ENCODE measurements at places on chromosomes 1 and 21. TPM values are rescaled to one million over a fixed set of nuclear protein-coding genes. Genes with fewer than 3 reads are reported as not detected.

DNA sequence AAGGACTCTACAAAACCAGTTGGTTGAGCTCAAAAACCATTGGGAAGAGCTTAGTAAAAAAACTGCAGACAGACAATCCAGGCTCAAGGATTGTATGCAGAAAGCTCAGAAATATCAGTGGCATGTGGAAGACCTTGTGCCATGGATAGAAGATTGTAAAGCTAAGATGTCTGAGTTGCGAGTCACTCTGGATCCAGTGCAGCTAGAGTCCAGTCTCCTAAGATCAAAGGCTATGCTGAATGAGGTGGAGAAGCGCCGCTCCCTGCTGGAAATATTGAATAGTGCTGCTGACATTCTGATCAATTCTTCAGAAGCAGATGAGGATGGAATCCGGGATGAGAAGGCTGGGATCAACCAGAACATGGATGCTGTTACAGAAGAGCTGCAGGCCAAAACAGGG, 104.0 kb upstream of the BMP8A start:
- DNase-seq, result no peak

GRCh38 chr1:101920577-101920976, 76.1 kb downstream of the OLFM3 start:
- no peak for DNase-seq

DNA sequence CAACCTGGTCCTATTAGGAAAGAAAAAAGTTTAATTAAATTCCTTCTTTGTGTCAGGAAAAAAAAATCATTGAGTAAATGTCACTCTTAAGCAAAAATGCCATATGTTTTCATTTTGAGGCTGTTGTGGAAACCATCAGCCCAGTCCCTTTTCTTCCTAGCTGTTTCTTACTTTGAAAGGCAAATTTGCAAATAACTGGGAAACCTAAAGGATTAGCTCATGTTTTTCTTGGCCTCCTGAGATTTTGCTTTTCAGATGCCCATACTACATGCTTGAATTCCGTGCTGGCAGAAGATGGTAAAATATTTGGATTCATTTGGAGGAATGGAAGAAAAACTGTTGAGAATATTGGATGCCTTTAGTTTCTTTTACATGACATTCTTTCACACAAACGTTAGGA, 182.1 kb upstream of the ADAMTS5 start:
- no peak for DNase-seq

Gene ACTA1
- not detected for total RNA-seq

GRCh38 chr1:221078260-221078965, 199.2 kb downstream of the HLX start:
- no peak for DNase-seq

DNA sequence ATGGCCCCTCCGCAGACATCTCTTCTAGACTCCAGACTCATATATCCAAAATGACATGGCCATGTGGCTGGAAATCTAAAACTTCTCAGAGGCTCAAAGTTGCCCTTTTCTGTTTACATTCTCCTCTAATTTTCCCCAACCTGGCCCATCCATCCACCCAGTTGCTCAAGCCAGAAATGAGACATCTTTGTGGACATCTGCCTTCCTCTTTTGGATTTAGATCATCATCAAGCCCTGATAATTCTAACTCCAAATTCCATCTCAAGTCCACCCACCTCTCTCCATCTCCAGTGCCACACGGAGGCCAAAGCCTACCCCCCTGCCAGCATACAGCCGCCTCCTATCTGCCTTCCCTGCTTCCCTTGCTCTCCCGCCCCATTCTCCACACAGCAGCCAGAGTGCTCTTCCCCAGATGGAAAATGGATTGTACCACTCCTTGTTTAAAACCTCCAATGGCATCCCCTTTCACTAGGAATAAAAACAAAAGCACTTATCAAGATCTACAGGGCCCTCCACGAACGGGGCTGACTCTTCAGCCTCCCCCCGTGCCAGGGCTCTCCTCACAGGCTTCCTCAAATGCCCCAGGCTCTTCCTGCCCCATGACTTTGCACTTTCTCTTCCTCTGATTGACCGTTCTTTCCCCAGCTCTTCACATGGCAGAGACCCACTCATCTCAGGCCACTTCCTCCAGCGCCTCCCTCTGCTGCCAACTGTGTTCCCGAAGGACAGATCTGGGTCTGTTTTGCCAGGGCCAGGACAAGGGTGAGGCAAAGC, 40.1 kb downstream of the SYT6 start:
- DNase-seq, result no peak

- DNase-seq, result no peak
Measured at GRCh38 chr1:222288053-222288452, 259.9 kb downstream of the HHIPL2 start.

- DNase-seq, result no peak
Measured at GRCh38 chr1:162629077-162629627, 3.1 kb upstream of the DDR2 start.

DNA sequence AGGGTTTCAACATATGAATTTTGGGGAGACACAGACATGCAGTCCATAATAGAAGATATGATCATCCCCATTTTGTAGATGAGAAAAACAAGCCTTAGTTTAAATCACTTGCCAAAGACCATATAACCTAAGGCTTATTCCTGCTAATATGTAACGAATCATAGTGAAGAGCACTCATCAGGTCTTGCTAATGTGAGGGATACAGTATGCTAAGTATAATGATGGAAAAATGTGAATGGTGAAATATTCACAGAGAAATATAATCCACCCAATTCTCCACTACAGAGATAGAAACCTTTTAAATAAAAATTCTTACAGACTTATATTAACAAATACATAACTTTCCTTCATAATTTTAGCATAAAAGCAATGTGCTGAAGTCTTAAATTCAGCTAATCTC, 18.9 kb downstream of the ERICH3 start:
- no peak for DNase-seq

- DNase-seq, result no peak
Measured at GRCh38 chr1:111183308-111184069, 17.0 kb downstream of the DENND2D start.

Gene ANGPTL7
- 0.34 TPM for total RNA-seq

GRCh38 chr1:154745750-154746425, 124.2 kb downstream of the KCNN3 start:
- no peak for DNase-seq

Gene SYNC
- 20.3 TPM for total RNA-seq

DNA sequence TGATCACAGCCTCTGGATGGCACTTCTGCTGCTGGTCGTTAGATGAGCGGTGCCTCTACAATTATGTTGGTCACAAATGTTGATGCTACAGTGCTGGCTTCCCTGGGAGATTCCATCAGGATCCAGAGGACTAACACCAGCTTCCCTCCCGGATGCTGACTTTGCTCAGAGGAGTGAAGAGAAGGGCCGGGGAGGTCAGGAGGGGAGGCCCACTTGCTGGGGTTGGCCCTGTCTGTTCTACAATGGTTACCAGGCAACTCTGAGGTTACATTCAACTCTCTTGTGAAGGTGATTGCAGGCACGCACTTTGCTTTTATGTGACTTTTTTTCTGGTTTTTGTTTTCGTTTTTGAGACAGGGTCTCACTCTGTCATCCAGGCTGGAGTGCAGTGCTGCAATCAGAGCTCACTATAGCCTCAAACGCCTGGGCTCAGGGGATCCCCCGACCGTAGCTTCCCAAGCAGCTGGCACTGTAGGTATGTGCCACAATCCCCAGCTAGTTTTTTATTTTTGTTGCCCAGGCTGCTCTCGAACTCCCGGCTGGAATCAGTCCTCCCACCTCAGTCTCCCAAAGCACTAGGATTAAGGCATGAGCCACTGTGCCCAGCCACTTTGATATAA, 112.5 kb downstream of the ADSS2 start:
- no peak for DNase-seq

DNA sequence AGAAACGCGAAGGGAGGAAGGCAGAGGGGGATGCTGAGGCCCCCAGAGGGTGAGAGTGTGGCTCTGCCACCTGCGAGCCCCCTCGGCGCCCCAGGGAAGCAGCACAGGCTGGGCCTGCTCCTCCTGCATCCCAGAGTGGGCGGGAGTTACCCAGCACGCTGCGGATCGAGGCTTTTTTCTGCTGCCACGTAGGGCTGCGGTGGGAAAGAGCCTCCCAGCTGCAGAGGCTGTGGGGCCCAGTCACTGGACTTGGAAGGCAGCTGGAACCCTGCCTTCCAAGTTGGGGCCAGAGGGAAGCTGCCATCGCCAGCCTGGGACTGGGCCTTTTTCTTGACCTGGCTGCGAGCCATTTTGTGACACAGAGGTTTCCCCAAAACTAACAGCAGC, 2.3 kb upstream of the GRIK3 start:
- no peak for DNase-seq

DNA sequence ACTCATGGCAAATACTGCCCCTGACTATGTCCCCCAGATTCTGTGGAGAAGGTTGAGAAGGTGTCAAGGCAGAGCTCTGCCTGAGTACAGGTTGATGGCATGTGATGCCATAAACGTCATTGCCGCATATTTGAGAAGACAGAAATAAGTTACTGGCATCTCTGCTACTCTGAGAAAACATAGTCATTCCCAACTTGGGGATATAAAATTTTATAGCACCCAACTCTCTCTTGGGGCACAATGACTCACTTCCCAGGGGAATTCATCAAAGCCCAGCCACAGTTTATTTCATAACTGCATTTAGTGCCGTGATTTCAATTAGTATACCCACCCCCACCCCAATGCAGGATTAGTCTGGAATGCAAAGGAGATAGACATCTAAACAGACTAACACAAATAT, 101.9 kb upstream of the TNR start:
- DNase-seq, result no peak

Gene TNNI3K
- not detected for total RNA-seq

DNA sequence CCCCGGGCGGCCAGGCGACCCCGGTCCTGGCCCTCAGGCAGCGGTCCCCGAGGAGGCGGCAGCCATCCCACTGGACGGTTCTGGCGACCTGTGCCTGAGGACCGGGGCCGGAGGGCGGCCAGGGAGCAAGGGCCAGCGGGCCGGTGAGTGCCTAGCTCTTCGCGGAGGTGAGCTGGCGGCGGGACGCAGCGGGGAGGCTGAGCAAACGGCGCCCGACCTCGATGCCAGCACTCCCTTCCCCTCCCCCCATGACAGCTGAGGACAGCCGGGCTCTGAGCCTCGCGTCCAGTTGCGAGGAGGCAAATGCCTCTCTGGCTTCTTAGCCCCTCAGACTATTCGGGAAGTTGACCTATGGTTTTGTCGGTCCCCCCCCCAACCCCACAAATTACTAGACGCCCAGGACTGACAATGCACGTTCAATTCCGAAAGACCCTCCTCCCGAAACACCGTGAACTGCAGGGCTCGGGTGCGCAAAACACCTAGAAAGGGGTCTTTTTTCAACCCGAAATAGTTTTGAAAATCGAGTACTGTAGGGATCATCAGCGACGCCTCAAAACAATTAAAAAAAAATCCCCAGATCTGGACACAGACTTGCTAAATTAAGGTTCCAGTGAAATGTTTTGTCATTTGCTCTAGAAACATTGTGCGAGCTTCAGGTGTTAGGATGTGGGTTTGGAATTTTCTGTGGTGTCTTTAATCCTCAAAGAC, 8.3 kb downstream of the CDKN2C start:
- peak; percentile 78 for DNase-seq

Gene CCDC30
- 1.8 TPM for total RNA-seq

DNA sequence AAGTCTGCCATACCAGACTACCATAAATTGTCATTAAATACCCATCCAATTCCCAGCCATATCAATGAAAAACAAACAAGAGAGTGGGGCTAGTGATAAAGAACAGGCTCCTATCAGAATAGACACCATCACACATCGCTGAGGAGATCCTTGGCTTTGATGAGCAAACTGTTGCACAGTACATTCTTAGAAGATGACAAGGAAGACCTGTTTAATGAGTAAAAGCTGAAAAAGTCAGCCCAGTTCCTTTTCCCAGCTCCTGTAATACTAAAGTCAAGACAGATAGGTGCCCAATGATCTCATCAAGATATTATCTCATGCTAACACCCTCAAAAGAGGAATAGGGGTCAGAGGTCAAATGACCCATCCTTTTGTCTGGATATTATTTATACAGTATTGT, 164.5 kb upstream of the COA6 start:
- no peak for DNase-seq

Gene SYPL2
- total RNA-seq, result 0.87 TPM

GRCh38 chr1:60527567-60527966, 454.0 kb upstream of the C1orf87 start:
- DNase-seq, result no peak

- no peak for DNase-seq
Measured at GRCh38 chr1:41493626-41494350, 9.3 kb upstream of the EDN2 start.

DNA sequence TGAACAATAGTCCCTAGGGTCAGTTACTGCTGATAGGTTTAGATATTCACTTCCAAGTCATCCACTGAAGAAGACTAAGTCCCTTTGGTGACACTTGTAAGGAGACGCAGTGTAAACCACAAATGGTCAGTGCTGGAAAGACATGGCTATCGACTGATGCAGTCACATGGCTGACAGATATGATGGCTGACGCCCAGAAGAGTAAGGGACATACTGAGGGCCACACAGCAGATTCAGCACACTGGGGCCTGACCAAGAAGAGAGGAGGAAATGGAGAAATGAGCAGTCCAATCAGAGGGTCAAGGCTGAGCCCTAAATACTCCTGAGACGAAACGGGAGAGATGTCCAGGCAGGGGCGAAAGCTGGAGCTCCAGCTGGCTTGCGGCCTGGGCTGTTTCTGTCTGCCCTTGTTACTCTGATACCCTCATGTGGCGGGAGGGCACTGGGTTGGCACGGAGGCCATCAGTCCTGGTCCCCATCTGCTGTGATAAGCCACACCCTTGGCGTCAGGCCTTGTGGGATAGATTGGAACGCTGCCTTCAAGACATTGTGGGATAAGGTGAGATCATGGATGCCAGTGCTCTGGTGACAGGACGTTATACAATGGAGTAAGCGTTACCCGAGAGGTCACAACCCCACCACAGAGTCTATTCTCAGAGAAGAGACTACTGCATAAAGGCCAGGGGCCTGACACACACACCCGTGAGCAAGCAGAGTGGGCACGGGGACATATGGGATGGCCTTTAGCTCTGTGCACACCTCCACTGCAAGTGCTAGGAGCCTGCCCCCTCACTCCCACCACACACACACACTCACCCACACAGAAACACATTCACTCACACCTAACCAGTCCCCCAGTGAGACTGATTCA, 158.4 kb downstream of the TRABD2B start:
- peak; percentile 59 for DNase-seq

Gene RXFP4
- 5.6 TPM for total RNA-seq
